ENCODE measurements at places on chromosomes 2 and 18. TPM values are rescaled to one million over a fixed set of nuclear protein-coding genes. Genes with fewer than 3 reads are reported as not detected.

The GTF2A1L gene
- total RNA-seq, result not detected

GRCh38 chr18:62131301-62131909 is 55.5 kb downstream of the PIGN start:
- H3K27ac ChIP-seq, result no peak overlapping the region
- DNase-seq, result peak; percentile 60
- H3K36me3 ChIP-seq, result no peaks in the 10 kb centered on the region
- H3K4me3 ChIP-seq, result no peak overlapping the region
- no peaks in the 10 kb centered on the region for H3K27me3 ChIP-seq
- H3K4me1 ChIP-seq, result no peaks in the 10 kb centered on the region

The LRP1B gene
- not detected for total RNA-seq

DNA sequence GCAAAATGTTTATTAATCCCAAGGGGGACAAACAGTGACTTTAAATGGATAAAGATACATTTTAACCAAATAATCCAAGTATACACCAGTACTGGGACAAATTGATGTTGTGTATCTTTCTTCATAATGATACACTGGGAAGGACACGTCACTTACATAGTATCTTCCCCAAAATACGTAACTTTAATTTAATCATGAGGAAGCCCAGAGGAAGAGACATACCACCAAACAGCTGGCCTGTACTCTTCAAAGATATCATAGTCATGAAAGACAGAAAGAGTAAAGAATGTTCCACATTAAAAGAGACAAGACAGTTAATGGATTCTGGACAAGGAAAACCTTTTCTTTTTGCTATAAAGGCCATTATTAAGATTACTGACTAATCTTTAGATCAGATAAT is 37.1 kb downstream of the AGFG1 start:
- DNase-seq, result no peak
- peaks cover 3% of the 10 kb centered on the region for H3K4me1 ChIP-seq
- no peak overlapping the region for H3K4me3 ChIP-seq
- 0 out of 3 replicates have a peak overlapping the region, but pooled peaks have one; percentile 1 for H3K27ac ChIP-seq
- peaks cover 2% of the 10 kb centered on the region for H3K36me3 ChIP-seq

- peaks cover 43% of the 10 kb centered on the region for H3K27me3 ChIP-seq
- no peak overlapping the region for H3K27ac ChIP-seq
- no peak for DNase-seq
- no peaks in the 10 kb centered on the region for H3K4me1 ChIP-seq
Observed at GRCh38 chr18:10148189-10148929, 234.5 kb downstream of the VAPA start.

The GREB1 gene
- total RNA-seq, result 0.42 TPM
